ENCODE measurements at places on chromosomes 6 and 20.

DNA sequence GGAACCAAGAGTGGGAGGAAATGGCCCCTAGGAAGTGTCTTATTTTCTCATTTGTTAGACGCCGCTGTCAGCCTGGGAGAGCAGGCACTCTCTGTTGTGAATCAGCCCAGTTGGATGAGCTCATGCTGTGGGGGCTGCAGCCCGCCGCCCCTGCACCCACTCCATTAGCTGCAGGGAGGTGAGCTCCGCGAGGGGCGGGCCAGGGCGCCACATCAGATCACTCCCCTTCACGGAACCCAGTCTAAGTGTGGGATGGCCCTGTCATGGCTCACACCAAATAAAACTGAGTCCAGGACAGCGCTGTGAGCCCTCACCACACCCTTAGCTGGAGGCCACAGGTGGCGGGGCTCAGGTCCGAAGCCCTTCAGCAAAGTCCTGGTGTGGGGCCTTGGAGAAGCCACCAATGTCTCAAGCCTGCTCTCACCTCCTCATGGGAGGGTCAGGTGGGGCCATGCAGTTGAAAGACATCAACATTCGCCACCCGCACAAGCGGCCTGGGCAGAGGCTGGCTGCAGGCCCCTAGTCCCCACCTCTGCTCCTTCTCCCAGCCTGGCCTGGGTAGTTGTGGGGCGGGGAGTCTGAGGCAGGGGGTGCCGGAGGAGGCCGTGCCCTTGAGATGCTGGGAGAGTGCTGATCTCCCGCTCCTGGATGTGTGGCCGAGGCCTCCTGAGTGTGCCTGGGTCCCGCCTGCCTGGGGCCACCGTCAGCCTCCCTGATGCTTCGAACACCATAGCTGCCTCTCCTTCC lies 66.2 kb upstream of the SLCO4A1 start:
- DNase-seq: no peak

- DNase-seq: no peak
Observed at GRCh38 chr20:10642856-10643559, 30.8 kb downstream of the JAG1 start.

DNA sequence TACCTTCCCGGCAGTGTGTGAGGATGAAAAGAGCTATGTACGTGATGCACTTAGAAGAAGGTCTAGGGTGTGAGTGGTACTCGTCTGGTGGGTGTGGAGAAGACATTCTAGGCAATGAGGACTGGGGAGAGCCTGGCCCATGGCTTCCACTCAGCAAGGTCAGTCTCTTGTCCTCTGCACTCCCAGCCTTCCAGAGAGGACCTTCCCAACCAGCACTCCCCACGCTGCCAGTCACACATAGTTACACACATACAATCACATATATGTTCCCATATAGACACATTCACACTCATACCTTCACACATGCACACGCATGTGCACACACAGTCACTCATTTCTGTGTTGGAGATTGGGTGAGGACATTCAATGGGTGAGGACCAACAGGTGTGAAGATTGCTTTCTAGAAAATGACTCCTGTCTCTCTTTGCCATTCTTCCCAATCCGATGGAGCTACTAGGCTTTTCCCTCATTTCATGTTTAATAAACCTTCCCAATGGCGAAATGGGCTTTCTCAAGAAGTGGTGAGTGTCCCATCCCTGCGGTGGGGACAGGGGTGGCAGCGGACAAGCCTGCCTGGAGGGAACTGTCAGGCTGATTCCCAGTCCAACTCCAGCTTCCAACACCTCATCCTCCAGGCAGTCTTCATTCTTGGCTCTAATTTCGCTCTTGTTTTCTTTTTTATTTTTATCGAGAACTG lies 30.4 kb downstream of the SRSF3 start:
- no peak for DNase-seq

- no peak for DNase-seq
Observed at GRCh38 chr6:143941852-143942627, 66.0 kb downstream of the PLAGL1 start.

DNA sequence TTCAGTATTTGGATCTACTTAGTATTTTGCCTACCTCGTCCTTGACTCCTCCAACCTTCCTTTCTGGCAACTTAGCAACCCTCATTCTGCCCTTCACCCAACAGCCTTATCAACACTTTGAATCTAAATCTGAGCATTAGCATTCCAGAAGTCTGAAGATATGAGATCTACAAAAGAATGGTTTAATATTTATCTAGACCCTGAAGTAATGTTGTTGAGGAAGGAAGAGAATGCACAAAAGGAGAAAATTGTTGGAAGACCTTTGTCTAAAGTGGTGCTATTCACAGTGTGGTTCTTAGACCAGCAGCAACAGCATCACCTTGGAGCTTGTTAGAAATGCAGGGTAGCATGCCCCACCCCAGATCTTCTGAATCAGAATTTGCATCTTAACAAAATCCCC lies 198.2 kb upstream of the PLCB4 start:
- no peak for DNase-seq

DNA sequence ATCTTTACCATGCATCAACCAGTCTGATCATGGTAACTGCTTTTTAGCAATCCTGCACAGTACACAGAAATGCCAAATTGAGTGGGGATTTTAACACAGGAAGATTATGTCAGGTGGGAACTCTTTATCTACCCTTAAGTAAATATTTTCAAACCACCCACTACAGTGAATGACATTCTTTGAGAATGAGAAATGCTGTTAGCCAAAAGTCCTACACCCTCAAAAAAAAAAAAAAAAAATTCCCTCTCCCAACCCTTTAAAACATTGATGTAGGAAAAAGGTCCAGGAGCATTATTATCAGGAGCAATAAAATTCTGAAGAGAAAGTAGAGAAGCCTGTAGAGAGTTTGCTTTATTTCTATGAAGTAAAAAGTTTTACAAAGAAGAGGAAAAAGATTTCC lies 307.2 kb upstream of the THEMIS start:
- DNase-seq: no peak

All from skin of body (tissue), 3 donors.